ENCODE measurements at places on chromosomes 11 and 22.
A peak's percentile ranks its signal among the peaks of the same experiment; 100 is the strongest.

- no peak for DNase-seq
Observed at GRCh38 chr22:50267591-50268390, 2.4 kb downstream of the MAPK11 start.

DNA sequence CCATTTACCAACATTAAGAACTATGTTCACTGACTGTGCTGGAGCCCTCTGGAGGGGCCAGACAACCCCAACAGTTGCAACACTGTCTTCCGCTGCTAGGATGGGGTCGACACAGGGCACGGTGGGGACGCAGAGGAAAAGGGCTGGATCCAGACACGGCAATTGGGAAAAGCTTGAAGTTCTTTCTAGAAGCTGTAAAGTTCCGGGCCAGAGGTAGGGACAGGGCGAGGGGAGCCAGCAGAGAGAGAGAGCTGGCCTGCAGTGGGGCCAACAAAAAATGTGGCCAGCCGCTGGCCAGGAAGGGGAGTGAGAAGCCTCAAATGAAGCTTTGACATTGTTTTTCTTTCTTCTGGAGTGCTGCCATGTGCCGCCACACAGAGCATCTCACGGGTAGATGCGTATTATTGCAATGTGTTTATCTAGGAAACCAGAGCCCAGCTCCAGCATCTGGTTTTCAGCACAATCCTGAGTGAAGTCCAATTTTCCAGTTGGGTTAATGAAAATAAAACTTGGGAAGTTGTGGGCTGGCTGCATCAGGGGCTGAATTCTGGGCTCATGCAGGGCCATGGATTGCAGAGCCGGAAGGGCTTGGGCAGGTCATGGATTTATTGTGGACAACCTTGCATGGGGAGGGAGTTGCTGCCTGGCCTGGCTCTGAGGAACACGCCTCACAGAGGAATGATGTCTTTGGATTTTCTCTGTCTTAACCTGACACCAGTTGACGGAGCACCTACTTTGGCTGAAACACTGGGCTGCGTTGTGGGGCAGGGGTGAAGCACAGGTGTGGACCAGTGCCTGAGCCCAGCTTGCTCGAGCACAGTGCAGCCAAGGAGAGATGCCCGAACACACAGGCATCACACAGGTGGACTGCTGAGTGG is 67.6 kb upstream of the AMPD3 start:
- no peak for DNase-seq

DNA sequence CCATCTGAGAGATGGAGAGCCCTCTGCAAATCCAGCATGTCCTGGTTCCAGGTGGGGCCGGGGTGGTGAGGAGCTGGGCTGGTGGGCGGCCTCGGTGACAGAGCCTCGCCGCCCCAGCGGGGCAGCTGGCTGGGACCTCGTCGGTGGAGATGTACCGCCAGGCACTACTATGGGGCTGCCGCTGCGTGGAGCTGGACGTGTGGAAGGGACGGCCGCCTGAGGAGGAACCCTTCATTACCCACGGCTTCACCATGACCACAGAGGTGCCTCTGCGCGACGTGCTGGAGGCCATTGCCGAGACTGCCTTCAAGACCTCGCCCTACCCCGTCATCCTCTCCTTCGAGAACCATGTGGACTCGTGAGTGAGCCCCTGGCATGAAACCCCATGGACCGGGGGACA is 7.0 kb downstream of the PLCB3 start:
- DNase-seq = no peak

DNA sequence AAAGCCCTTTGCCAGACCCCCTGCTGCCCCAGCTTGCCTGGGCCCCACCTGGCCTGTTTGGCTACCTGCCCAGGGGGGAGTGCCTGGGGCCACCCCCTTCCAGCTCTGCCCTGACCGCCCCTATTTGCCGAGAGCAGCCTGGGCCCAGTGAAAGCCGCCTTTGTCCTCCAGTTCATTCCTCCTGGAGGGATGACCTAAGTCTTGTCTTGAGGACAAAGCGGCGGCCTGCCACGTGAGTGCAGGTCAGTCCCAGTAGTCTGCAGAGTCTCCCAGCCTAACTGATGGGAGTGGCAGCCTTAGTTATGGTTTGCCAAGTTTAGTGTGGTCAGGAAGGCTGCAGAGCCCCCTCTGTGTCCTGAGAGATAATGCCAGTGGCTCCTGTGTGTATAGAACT is 115.9 kb upstream of the CRYBB3 start:
- no peak for DNase-seq

- no peak for DNase-seq
Observed at GRCh38 chr11:105230586-105230985, 91.0 kb upstream of the CARD18 start.

DNA sequence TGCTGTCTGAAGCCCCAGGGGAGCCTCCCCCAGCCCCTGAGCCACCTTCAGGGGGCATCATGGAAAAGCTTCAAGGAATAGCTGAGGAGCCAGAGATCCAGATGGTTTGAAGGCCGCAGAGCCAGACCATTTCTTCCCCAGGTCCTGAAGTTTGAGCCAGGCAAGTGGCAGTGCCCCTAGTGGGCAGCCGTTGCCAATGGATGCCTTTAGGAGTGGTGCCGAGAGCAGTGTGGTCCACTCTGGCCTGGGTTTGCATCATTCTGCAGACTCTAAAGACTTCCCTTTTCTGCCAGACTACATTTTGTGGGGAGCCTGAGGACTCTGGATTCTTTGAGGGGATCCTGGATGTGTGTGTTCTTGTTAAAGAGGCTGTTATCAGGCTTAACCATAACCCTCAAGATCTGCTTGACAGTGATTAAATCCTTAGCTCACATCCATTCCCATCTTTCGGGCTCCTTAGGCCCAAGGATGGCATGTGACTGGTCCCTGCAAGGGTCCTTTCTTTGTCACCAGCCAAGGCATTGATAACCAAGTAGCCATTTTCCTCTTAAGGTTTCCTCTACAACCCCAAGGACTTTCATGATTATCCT is 13.1 kb downstream of the HINFP start:
- DNase-seq = no peak

DNA sequence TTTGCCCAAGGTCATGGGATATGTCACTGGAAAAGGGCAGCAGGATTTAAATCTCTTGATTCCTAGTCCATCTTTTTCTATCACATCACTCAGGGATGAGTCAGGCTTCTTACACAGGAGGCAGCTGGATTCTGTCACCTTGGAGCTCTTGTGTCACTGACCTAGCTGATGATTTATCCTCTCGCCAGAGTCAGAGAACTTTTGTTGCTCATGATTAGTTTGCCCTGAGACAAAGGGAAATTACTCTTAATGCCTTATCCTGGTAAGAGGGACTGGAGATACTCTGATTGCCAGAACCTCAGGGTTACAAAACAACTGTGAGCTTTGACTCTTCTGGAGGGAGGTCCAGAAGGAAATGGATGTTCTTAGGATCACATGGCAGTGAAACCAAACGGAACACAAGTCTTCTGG is 10.1 kb downstream of the COA4 start:
- DNase-seq = peak; percentile 77

DNA sequence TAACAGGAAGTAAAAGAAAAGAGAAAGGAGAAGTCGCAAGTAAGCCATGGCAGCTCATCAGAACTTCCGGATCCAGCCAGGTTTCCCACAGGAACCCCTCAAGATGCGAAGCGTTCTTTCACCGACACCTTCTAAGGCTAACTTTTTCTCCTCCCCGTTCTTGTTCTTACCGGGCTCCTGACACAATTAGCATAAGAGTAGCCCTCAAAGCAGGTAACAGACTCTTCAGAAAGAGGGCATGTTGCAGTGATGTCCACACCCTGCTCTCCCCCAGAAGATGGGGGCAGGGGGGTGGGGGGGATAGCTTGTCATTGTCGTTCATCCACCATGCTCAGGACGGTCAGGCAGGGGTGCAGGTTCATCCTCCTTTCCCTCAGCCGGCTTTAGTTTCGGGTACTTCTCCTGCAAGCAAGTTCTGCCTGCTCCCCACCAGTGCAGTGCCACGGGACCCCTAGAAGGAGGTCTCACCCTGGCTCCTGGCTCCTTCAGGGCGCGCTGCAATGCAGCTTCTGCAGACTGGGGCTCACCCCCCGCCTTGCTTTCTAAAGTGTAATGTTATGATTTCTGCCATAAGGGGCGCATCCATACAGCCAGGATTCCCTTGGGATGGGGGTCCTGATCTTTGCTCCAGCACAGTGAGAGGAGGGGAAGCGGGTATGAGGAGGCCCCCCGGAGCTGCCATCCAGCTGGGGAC is 2.3 kb downstream of the OPCML start:
- no peak for DNase-seq

- no peak for DNase-seq
Observed at GRCh38 chr11:43582863-43583462, 97.6 kb upstream of the HSD17B12 start.

DNA sequence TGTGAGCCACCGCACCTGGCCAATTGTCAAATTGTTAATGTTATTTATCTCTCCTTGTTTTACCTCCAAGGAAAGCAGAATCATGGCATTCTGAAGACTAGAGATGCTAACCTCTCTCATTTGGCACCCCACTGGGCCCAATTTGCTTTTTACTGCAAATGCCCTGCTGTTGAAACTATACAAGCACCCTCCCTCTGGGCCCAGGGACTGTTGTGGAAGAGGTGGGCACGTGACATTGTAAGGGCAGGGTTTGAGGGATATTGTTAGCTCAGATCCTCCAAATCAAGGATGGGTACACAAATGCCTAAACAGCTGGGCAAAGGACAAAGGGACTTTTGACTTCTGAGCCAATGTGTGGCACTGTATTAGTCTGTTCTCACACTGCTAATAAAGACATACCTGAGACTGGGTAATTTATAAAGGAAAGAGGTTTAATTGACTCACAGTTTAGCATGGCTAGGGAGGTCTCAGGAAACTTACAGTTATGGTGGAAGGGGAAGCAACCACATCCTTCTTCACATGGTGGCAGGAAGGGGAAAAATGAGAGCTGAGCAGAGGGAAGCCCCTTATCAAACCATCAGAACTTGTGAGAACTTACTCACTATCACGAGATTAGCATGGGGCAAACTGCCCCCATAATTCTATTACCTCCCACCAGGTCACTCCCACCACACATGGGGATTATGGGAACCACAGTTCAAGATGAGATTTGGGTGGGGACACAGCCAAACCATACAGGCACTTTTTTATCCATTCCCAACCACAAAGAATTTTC is 6.5 kb upstream of the ALDH3B2 start:
- DNase-seq = no peak

DNA sequence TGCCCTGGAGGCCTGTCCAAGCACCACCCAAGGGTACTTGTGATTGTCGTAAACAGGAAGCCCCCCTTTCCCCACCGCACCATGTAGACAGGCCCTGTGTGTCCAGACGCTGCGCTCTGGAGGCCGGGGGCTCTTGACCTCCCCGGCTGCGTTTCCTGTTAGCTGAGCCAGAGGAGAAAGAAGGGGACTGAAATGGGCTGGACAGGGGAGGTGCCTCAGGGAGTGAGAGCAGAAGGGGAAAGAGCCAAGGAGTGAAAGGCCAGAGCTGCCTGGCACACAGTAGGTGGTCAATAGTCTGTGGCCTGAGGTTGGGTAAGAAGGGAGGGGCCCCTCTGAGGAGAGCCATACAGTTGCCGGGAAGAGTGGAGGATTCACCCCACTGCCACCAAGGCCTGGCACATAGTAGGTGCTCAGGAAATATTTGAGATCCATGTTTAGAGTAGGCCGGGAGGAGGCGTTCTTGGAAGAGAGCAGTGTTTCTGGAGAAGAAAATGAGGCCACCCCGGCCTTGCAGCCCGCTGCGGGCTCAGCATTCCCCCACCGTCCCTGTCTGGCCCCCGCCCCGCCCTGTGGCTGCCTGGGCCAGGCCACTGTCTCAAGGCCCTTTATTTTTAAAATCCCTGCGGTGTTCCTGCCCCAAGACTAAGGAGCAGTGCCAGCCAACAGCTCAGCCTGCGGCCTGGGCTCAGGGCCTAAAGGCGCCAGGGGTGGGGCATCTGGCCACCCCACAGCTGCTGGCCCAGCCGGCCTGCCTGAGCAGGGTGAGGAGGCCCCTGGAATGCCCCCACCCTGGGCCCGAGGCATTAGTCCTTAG is 13.6 kb upstream of the CDC42EP1 start:
- no peak for DNase-seq

- DNase-seq = no peak
Observed at GRCh38 chr11:128544471-128545051, 42.8 kb downstream of the ETS1 start.

DNA sequence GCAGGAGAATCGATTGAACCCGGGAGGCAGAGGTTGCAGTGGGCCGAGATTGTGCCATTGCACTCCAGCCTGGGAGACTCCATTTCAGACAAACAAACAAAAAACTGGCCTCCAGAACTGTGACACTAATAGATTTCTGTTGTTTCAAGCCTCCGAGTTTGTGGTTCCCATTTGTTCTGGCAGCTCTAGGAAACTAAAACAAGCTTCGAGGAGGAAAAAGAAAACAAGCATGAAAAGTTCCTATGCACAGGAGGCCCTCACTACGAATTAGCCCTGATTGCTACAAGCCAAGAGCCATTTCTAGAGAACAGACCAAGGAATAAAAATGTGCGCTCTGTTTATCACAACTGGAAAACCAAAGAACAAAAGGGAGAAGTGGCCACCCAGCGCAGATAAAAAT is 47.8 kb upstream of the SHANK2 start:
- no peak for DNase-seq

GRCh38 chr11:103681855-103682254 is 354.6 kb upstream of the DDI1 start:
- no peak for DNase-seq

DNA sequence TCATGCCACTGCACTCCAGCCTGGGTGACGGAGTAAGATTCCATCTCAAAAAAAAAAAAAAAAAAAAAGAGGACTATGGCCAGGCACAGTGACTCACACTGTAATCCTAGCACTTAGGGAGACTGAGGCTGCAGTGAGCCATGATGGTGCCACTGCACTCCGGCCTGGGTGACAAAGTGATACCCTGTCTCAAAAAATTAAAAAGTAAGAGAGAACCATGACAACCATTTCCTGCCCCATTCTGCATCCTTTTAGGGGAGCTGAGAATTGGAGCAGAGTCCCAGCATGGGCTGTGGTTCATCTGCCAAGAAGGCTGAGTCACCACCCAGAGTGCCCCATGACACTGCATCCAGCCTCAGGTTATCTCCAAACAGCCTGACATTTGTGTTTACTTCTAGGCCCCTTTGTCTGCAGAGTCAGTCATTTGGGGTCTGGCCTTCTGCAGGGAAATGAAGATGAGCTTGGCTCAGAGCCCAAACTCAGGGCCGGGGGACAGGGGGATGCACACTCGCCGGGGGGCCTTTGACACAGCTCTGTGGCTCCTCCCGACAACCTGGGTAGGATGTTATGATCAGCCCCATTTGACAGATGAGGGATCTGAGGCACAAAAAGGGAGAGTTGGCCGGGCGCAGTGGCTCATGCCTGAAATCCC is 4.7 kb downstream of the CSDC2 start:
- DNase-seq = peak; percentile 82

- DNase-seq = no peak
Observed at GRCh38 chr22:23073526-23074229, 3.4 kb downstream of the GNAZ start.

- DNase-seq = no peak
Observed at GRCh38 chr11:66728038-66728692, 851 bp downstream of the SPTBN2 start.

DNA sequence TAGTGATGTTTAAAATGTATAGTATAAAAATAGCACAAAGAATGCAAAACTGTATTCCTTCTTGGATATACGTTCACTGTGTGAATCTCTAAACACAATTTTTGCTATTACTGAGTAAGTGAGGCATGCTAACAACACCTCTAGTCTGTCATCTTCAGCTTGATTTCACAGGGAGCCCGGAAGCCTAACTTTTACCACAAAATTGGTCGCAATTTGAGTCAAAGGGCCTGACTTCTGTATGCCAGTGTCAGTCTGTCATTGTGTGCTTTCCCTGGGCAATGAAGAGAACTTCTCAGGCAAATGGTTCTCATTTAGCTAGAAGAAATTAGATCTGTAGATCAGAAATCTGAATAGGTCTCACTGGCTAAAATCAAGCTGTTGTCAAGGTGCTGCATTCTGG is 1059.5 kb downstream of the FAM181B start:
- no peak for DNase-seq

Measured in RCC 7860 (cell line).